ENCODE measurements at places on chromosomes 6 and 20.

DNA sequence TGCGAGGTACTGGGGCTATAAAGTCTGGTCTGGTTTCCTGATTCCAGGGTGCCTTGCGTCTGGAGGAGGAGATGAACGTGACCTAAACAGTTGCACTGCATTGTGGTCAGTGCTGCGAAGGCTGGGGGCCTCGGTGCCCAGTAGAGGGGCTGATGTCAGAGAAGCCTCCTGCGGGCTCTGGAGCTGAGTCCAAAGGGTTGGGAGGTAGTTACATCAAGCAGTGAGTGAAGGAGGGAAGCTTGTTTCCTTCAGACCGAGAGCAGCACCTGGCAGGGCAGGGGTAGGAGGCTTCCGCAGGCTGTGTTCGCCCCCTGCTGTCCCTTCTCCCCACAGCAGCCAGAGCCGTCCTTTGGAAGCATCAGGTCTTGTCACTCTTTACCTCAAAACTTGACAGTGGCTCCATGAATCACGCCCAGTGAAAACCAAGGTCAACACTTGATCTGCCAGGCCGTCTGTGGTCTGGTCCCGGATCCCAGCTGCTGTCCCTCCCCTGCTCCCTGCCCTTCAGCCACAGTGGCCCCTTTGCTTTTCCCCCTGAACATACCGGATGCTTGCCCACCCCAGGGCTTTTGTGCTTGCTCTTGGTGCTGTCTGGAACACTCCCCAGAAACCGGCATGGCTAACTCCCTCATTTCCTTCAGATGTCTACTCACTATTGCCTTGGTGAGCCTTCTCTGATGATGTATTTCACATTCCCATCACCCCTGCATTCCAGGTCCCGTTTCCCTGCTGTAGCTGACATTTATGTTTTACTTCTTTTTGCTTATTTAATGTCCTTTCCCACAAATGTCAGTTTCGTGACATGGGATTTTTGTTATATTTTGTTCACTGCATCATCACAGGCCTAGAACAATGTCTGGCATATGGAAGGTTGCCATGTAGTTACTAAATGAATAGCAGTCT lies 7.0 kb downstream of the DYNLRB1 start:
- no peak for DNase-seq

- no peak for DNase-seq
These were observed 175.6 kb downstream of the RNF144B start for GRCh38 chr6:18562726-18563125.

GRCh38 chr6:170187669-170188566 lies 103.0 kb downstream of the DLL1 start:
- DNase-seq = no peak

- no peak for DNase-seq
These were observed 154.5 kb downstream of the MMS22L start for GRCh38 chr6:97128507-97128906.

DNA sequence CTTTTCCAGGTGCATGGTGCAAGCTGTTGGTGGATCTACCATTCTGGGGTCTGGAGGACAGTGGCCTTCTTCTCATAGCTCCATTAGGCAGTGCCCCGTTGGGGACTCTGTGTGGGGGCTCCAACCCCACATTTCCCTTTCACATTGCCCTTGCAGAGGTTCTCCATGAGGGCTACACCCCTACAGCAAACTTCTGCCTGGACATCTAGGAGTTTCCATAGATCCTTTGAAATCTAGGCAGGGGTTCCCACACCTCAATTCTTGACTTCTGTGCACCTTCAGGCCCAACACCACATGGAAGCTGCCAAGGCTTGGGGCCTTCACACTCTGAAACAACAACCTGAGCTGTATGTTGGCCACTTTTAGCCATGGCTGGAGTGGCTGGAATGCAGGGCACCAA lies 282.8 kb upstream of the SASH1 start:
- no peak for DNase-seq

- no peak for DNase-seq
These were observed 80.1 kb downstream of the RIPOR3 start for GRCh38 chr20:50611128-50611810.

GRCh38 chr6:109722564-109723254 lies 31.6 kb downstream of the FIG4 start:
- no peak for DNase-seq

- DNase-seq = no peak
These were observed 328.2 kb upstream of the JAG1 start for GRCh38 chr20:11001764-11002540.

GRCh38 chr6:158040051-158040803 lies 58.6 kb downstream of the SYNJ2 start:
- DNase-seq = no peak

DNA sequence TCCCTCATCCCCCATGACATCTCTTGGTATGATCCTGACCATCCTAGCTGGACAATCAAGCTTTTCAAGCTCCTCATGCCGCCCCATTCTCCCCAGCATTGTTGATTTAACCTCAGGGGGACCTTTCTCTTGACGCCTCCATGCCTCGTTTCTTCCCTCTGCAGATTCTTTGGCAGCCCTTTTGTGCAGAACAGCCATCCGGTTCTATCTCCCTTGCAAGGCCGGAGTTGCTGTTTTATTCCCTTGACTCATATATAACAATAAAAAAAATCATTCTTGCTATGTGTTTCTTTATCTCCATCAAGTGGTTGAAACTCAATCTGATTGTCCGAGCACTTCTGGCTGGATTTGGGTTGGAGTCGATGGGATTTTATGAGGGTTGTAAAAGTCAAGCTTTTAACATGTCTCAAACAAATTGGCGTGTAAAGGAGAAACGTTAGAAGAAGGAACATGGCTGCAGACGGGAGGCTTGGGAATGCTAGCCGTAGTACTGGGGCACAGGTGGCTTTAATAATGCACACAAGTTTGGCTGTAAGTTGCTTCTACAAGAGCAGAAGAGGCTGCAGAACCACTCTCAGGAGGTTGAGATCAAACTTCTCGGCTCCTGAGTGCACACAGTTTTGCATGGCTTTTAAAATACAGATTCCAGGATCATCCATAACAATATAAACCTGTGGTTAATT lies 3.9 kb upstream of the SULF2 start:
- DNase-seq = no peak

DNA sequence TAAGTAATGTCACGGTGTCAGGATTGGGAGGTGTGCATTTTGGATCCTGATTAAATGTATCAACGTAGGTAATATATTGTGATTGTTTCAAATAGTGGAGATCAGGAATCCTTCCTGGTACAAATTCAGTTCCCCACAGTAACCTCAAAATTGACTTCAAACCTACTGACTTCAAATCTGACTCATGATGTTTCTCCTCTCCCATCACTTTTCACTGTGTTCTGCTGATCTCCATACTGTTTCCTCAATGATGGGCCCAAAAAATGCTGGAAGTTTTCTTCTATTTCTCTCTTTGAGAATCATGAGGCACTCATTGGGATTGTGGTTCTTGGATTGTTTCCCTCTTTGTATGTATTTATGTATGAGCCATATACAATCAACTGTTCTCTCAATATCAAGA lies 35.9 kb downstream of the LAMA2 start:
- no peak for DNase-seq

Measured in left renal pelvis (tissue), 4 donors.